ENCODE measurements at places on chromosomes 6 and 20. TPM values are rescaled to one million over a fixed set of nuclear protein-coding genes. Genes with fewer than 3 reads are reported as not detected.

GRCh38 chr6:110201151-110201884 lies 21.1 kb downstream of the CDC40 start:
- H3K27ac ChIP-seq: no peak overlapping the region
- H3K36me3 ChIP-seq: peaks cover 4% of the 10 kb centered on the region
- H3K4me3 ChIP-seq: no peak overlapping the region
- H3K27me3 ChIP-seq: no peaks in the 10 kb centered on the region

- H3K4me1 ChIP-seq: peaks cover 10% of the 10 kb centered on the region
- H3K27me3 ChIP-seq: no peaks in the 10 kb centered on the region
- no peak overlapping the region for H3K27ac ChIP-seq
- H3K36me3 ChIP-seq: no peaks in the 10 kb centered on the region
- DNase-seq: no peak
Measured at GRCh38 chr6:14981960-14982359, 263.9 kb upstream of the JARID2 start.

SLC12A5 gene
- not detected for polyA plus RNA-seq

IRAK1BP1 gene
- 3.1 TPM for polyA plus RNA-seq

SLX4IP gene
- 2.5 TPM for polyA plus RNA-seq

Measured in small intestine (tissue), 16 donors.